ENCODE measurements at places on chromosomes 5 and 9. TPM values are rescaled to one million over a fixed set of nuclear protein-coding genes. Genes with fewer than 3 reads are reported as not detected.
A peak's percentile ranks its signal among the peaks of the same experiment; 100 is the strongest.

Gene UBE2QL1
- total RNA-seq, result not detected

- H3K4me1 ChIP-seq, result no peaks in the 10 kb centered on the region
- no peak for DNase-seq
- H3K27ac ChIP-seq, result no peak overlapping the region
- peaks cover 25% of the 10 kb centered on the region for H3K27me3 ChIP-seq
These were observed 130.5 kb upstream of the ITGA1 start for GRCh38 chr5:52657247-52657645.

Gene TPPP
- 0.05 TPM for total RNA-seq

DNA sequence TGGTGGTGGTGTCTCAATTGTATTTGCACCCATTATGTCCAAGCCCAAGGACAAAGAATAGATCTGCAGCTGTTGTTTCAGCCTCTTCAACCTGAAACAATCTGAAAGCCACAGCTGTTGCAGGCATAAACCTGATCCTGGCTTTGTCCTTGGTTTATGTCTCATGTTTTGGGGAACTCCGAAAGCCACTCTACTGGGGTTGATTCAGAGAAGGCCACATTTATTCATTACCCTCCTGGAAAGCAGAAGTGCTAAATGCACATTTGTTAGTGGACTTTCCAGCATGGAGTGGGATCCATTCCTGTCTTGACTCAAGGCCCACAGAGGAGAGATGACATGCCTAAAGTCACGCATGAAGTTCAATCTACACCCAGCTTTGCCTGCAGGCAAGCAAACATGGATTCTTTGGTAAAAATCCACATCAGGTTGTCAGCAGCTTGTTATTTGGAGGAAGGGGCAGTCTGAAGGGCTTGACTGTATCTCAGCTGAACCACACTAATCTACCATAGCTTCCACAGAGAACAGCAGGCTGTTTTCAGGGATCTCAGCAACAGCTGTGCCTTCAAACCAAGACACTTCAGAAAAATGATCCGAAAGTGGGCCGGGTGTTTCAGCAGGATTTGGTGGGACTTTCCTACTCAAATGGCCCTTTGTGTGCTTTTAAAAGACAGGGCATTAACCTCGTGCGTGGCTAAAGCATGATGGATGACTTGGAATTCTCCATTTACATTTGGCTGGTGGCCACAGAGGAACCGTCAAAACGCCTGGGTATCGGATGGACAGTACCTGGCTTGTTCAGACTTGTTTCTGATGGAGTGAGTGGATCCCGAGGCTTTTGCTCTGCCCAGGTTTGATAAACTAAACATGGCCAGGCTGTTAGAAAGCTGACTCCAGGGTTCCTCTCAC lies 36.2 kb upstream of the ADAM19 start:
- H3K4me1 ChIP-seq, result peaks cover 66% of the 10 kb centered on the region
- H3K36me3 ChIP-seq, result peaks cover 2% of the 10 kb centered on the region
- H3K27ac ChIP-seq, result no peak overlapping the region

GRCh38 chr9:68913054-68913453 lies 100.9 kb downstream of the PRKACG start:
- no peak for DNase-seq
- no peak overlapping the region for H3K27ac ChIP-seq
- H3K4me1 ChIP-seq, result peaks cover 11% of the 10 kb centered on the region
- H3K36me3 ChIP-seq, result no peaks in the 10 kb centered on the region

GRCh38 chr5:73451224-73452130 lies 2.9 kb upstream of the FOXD1 start:
- peaks cover 20% of the 10 kb centered on the region for H3K4me1 ChIP-seq
- H3K27me3 ChIP-seq, result peaks cover 78% of the 10 kb centered on the region
- no peak overlapping the region for H3K27ac ChIP-seq
- DNase-seq, result peak; percentile 57
- H3K4me3 ChIP-seq, result peak overlapping the region; percentile 41

Gene TCOF1
- 69.6 TPM for total RNA-seq

Gene SH3PXD2B
- total RNA-seq, result 0.35 TPM

Gene PARP8
- 100 TPM for total RNA-seq

DNA sequence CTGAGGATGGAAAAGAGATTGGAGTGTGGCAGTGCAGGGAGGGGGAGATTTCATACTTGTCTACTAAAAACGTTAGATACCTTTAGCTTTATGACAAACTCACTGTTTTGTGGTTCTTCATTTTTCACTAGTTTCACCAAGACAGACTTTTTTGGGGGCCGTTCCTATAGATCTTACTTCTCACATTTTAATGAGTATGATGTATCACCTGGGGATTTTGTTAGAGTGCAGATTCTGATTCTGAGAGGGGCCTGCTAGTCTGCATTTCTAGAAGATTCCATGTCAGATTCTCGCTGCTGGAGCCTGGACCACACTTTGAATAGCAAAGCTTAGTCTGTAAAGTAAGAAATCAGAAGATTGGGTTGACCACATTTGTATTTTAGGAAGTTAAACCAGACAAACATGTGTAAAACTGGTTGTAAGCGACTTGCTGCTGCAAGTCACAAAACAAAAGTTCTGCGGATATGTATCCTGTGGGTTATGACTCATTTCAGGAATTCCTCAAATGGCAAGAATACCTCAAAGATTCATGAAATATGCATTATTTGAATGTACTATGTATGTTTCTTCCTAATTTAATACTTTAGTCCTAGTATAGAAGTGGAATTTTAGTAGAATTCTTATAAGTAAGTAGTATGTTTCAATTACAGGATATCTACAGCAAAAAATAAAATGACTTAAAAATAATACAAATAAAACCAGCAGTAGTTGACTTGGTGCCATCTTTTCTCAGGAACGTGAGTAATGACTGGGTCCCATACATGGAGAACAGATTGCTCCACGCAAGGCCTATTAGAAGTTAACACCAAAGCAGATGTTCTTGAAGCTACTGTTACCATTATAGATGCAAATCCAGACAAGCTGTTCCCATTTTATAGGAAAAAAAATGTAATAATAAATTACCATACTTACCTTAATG lies 27.8 kb downstream of the NFIL3 start:
- DNase-seq, result peak; percentile 43
- peaks cover 19% of the 10 kb centered on the region for H3K4me1 ChIP-seq
- peak overlapping the region; percentile 76 for H3K27ac ChIP-seq
- no peaks in the 10 kb centered on the region for H3K27me3 ChIP-seq

DNA sequence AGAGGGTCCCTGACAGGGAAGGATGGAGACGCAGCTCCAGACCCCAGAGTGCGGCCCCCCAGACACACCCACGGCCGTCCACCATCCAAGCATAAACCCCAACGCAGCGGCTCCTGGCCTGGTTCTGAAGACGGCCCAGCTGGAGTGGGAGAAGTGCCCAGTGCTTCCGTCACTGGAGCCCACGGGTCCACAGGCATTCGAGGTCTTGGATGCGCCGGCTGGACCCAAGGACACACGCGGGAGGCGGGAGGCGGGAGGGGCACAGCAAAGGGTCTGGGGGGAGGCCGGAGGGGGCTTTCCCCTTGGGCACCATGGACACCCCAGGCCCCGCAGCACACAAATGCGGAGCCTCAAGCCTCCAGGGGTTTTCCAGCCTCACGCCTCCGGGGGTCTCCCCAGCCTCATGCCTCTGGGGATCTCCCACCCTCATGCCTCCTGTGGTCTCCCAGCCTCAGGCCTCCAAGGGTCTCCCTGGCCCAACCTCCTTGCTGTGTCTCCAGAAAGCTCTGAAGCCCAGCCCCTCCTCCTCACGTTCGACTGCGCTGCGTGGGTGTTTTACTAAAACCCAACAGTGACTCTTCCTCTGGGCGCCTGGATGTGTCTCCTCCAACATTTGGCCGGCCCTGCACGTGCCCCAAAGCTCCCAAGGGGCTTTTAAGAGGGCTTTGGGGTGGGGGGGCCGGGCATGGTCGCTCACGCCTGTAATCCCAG lies 15.2 kb downstream of the EXD3 start:
- peaks cover 3% of the 10 kb centered on the region for H3K27me3 ChIP-seq

Gene PCDHGB1
- not detected for total RNA-seq

DNA sequence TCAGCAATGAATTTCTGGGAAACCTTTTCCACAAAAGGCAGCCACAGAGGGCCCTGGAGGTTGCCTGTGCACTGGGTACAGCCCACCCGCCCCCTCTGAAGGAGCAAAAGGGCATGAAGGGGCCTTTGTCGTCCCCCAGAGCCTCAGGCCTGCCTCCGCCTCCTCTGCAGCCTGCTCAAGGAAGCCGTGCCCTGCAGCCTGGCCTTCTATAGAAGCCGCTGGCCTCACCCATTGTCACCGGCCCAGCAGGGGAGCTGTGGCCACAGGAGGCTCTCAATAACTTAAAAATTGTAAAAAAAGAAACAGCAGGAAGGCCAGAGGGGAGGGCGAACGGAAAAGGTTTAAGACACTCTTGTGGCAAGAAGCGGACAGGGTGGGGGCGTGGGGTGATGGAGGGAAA lies 213.3 kb downstream of the IRX2 start:
- H3K27me3 ChIP-seq, result no peaks in the 10 kb centered on the region
- DNase-seq, result no peak
- no peak overlapping the region for H3K27ac ChIP-seq

Gene LAMC3
- 0.27 TPM for total RNA-seq

GRCh38 chr5:59767681-59768151 lies 125.8 kb downstream of the PDE4D start:
- H3K27ac ChIP-seq, result no peak overlapping the region
- no peak for DNase-seq
- peak overlapping the region; percentile 21 for H3K4me3 ChIP-seq
- H3K36me3 ChIP-seq, result no peaks in the 10 kb centered on the region

Gene ALDH1A1
- not detected for total RNA-seq

GRCh38 chr5:126837906-126838539 lies 61.1 kb downstream of the LMNB1 start:
- no peak overlapping the region for H3K27ac ChIP-seq
- H3K27me3 ChIP-seq, result no peaks in the 10 kb centered on the region
- DNase-seq, result no peak
- H3K4me3 ChIP-seq, result no peak overlapping the region
